ENCODE measurements at places on chromosomes 11 and 22.

DNA sequence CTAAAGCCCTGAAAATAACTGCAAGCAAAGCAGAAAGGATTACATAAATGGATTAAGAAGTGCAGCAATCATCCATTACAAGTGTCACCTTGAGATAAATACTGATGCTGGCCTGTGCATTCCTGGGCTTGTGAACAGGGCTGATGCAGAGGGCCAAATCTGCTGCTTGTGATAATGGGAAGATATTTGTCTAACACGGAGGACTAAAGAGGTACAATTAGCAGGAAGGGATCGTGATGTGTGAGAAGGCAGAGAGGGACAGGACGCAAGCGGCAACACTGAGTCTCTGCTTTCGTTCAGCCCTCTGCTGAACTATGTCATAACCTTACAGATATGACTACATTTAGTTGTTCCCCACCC, 107.7 kb upstream of the DDI1 start:
- DNase-seq: no peak

- DNase-seq: no peak
Observed at GRCh38 chr22:49062155-49062801, 765.4 kb downstream of the BRD1 start.

DNA sequence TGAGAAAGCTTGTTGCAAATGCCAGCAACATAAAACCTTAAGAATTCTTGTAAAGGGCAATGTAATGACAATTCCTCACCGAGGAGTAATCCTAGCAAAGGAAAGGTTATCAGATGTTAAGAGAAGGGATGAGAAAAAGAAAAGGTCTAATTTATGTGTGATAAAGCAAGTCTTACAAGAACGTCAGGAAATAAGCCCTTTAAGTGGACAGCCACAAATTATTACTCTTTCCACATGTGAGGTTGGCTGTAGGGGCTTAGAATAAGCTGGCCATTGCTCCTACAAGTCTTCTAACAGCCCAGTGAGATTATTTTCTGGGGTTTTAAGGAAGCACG, 9.3 kb downstream of the LAYN start:
- peak; percentile 48 for DNase-seq

GRCh38 chr11:16741473-16741872, 3.0 kb downstream of the C11orf58 start:
- no peak for DNase-seq

DNA sequence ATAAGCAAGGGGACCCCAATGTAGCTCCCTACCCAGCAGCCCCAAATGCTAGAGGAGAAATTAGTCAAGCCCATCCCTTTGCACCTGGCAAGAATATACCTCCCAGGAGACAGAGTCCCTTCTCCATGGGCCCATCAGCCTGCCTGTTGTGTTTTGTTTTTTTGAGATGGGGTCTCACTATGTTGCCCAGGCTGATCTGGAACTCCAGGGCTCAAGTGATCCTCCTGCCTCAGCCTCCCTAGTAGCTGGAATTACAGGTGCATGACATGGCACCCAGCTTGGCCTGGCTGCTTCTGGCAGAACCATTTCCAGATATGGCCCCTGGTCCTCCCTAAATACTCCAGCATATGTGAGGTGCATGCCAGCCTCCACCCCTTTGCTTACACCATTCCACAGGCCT, 22.1 kb downstream of the PDE2A start:
- DNase-seq: no peak

GRCh38 chr11:68221406-68221805, 8.3 kb upstream of the KMT5B start:
- DNase-seq: no peak

DNA sequence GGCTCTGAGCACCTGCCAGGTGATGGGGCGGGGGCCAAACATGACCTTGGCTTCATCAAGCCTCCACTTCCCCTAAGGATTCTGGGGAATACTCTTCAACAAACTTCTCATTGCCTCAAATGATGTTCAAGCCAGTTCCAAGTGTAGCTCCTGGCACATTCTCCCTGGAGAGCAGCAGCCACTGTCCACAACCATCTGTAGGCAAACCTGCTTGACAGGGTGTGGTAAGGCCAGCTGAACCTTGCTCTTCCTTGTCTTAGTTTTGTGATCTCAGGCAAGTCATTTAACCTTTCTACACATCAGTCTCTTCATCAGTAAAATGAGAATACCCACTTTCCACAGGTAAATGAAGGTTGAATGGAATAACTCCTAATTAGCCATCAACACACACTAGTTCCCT, 323.3 kb downstream of the TENM4 start:
- no peak for DNase-seq

GRCh38 chr22:40606306-40606705, 30.2 kb downstream of the MRTFA start:
- DNase-seq: no peak

DNA sequence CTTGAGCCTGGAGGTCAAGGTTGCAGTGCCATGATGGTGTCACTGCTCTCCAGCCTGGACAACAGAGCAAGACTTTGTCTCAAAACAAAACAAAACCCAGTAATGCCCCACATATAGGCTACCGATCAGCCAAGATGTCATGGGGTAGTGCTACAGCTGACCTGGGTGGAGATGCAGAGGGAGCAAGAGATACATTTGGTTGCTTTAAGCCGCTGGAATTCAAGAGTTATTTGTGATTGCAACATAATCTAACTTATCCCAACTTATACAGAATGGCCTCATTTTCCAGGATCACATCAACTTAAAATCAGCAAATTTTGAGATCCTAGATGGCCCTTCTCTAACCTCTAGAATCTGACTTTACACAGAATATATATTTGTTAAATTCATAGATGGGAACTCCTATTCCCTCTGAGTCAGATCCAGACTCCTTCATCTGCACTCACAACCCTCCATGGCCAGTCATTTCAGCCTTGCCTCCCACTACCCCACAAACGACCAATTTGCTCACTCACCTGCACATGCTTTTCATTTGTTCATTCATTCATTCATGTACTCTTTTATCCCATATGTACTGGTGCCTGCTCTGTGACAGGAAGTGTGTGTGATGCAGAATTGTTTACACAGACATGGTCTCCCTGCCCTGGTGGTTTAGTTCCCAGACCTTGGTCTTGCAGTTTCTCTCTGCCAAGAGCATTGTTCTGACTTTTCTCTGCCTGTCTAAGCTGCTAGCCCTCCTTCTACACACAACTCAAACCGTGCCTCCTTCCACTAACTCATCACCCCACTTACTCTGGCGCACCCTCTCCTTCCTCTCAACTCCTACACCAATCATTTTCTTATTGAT, 24.1 kb upstream of the APLNR start:
- no peak for DNase-seq

- DNase-seq: no peak
Observed at GRCh38 chr11:123258877-123259276, 63.8 kb upstream of the CLMP start.

DNA sequence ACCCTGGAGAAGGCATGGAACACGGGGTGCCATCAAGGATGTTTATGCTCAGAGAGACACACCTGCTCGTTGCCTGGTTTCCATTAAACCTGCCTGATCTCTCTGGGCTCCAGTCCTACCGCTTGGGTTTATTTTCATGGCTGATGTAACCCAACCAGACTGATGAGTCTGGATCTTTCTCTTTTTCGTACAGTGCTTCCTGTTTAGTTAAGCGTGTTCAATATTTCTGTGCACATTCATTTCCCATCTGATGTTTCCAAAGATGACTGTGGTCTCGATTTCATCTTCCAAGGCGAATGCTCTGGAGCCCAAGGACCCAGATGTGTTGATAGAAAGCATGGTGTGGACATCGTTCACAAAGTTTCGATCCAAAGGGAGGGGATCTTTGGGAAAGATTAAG, 84.3 kb downstream of the SNX19 start:
- no peak for DNase-seq

DNA sequence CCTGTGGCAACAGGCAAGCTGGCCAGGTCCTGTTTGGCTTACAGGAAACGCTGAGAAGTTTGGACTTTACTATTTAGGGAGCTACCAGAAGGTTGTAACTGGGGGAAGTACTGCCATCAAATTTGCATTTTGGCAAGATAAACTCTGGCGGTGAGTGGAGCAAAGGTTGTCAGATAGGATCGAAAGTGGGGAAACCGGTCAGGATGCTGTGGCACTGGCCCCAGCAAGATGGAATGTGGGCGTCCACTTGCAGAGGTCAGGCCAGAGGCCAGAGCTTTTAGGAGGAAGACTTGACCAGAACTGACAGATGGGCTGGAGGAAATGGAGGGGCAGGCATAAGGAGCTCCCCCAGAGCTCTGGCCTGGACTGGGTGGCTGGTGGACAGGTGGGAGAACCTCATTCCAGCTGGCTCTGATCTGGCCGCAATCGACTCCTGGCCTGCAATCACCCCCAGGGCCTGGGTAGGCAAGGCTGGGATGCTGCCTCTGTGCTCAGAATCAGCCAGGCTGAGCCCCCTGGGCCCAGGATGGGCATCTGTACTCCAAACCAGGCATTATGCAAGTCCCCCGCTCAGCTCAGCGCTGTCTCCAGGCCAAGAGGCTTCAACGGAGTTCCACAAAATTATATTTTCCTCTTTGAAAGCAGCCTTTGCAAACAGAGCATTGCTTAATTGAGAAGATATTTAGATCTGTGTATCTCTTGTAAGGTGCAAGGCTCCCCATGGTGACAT, 178.3 kb upstream of the NECTIN1 start:
- DNase-seq: peak; percentile 92

DNA sequence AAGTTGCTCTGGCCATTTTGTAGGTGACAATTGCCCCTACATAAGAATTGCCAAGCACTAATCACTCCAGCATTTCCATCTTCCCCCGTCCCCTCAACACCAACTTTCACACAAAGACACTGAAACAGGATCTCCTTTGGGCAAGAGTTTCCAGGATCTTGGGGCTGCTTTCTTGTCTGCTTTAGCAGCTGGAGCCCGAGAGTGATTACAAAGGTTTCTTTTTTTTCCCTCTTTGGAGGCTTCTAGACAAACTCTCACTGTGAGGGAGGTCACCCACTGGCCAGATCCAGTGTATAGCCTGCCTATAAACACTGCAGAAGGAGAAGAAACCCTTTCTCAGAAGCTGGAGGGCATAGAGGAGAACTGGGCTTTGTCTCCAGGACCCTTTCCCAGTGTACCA, 92.5 kb downstream of the APIP start:
- DNase-seq: no peak

DNA sequence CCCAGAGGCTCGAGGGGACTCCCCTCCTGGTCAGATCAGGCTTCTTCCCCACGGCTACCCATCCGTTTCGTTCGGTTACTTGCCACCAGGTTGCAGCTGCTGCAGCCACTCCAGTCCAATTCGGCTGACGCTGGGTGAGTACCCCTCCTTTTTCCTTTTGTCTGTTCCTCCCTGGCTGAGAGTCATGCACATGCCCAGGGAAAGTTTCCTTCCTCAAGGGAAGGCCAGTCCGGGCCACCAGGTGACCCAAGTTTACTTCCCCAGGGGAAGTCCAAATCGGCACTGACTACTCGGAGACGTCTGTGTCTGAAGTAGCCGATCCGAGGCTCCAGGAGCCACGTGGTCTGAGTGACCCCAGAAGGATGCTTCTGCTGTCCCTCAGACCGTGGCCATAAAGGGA, 13.2 kb upstream of the OR56A3 start:
- DNase-seq: no peak

GRCh38 chr22:27462190-27462589, 339.4 kb downstream of the MN1 start:
- DNase-seq: no peak

DNA sequence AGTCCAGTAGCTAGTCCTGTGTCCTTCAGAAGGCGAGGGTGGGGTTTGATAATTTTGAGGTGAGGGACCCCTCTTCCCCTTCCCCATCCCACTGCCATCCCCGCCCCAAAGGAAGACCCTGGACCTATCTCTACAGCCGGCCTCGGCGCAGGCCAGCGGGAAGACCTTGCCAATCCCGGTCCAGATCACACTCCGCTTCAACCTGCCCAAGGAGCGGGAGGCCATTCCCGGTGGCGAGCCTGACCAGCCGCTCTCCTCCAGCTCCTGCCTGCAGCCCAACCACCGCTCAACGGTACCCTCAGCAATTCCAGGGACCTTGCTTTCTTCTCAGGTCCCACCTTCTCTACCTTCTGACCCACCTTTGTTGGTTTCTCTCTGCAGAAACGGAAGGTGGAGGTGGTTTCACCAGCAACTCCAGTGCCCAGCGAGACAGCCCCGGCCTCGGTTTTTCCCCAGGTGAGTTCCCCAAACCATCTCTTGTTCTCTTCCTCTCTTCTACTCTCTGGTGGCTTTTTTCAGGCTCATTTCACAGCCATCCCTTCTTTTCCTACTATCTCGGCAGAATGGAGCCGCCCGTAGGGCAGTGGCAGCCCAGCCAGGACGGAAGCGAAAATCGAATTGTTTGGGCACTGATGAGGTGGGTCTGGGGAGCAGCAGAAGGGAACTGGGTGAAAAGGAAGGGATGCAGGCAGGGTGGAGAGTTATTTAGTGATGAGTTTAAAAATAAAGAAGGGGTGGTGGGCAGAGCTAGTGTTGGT, 1.3 kb downstream of the KAT5 start:
- no peak for DNase-seq

- no peak for DNase-seq
Observed at GRCh38 chr11:60672255-60672654, 27.2 kb upstream of the MS4A8 start.

DNA sequence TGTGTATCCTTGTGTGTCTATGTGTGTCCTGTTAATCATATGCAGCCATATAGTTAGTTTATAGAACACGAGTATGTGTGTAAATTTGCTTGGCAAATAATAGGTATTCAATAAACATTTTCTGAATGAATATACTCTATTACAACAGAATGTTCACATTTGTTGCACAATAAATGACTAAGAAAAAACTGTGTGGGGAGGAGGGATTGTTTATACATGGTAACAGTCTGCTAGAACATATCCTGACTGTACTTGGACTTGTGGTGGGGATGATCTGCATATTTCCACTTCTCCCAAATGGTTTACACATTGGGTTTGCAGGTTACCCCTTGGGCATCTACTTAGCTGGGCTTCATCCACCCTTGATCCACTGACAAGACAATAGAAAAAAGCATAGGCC, 194.6 kb downstream of the INSC start:
- no peak for DNase-seq

DNA sequence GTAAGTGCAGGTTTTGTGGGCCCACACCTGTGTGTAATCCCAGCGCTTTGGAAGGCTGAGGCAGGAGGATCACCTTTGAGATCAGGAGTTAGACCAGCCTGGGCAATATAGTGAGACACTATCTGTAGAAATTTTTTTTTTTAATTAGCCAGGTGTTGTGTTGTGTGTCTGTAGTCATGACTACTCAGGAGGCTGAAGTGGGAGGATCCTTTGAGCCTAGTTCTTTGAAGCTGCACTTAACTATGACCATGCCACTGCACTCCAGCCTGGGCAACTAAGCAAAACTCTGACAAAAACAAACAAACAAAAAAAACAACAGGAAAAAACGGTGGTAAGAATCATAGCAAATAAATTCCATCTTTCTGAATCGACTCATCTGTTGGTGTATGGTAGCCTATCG, 268.6 kb upstream of the PDGFD start:
- DNase-seq: no peak

GRCh38 chr11:110829873-110830272, 117.6 kb upstream of the ARHGAP20 start:
- no peak for DNase-seq

GRCh38 chr11:8403310-8403709, 139.6 kb upstream of the LMO1 start:
- no peak for DNase-seq

- DNase-seq: no peak
Observed at GRCh38 chr22:49657974-49658590, 169.6 kb downstream of the BRD1 start.
